Activated naive CD8-positive, alpha-beta T cell treated with anti-CD3 and anti-CD28 coated beads for 36 hours (primary cell): ENCODE measurements at places on chromosomes 13 and 19.

GRCh38 chr13:26262156-26262555 is 8.2 kb downstream of the CDK8 start:
- peaks cover 6% of the 10 kb centered on the region for H3K36me3 ChIP-seq
- no peak overlapping the region for H3K4me3 ChIP-seq
- H3K27ac ChIP-seq = no peak overlapping the region
- no peaks in the 10 kb centered on the region for H3K27me3 ChIP-seq
- peaks cover 45% of the 10 kb centered on the region for H3K4me1 ChIP-seq
- no peak for DNase-seq

DNA sequence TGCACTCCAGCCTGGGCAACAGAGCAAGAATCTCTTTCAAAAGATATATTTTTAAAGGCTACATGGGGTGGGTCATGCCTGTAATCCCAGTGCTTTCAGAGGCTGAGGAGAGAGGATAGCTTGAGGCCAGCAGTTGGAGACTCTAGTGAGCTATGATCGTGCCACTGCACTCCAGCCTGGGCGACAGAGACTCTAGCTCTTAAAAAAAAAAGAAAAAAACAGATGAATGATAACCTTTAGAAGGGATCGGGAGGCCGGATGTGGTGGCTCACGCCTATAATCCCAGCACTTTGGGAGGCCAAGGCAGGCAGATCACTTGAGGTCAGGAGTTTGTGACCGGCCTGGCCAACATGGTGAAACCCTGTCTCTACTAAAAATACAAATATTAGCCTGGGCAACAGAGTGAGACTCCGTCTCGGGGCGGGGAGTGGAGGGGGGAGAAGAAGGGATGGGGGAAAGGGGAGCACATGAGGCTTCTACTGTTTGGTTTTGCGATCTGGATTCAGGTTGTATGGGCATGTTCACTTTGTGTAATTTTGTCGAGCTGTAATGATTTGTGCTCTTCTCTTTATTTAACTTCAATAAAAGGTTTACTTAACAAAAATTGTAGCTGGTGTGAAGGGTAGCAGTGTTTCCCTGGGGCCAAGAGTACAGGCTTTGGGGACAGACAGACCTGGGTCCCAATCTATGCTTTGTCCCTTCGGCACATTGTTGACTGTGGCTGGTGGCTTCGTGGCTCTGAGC is 1.1 kb upstream of the PSMC4 start:
- no peaks in the 10 kb centered on the region for H3K27me3 ChIP-seq
- no peak for DNase-seq
- peak overlapping the region; percentile 98 for H3K4me3 ChIP-seq
- peaks cover 49% of the 10 kb centered on the region for H3K4me1 ChIP-seq

DNA sequence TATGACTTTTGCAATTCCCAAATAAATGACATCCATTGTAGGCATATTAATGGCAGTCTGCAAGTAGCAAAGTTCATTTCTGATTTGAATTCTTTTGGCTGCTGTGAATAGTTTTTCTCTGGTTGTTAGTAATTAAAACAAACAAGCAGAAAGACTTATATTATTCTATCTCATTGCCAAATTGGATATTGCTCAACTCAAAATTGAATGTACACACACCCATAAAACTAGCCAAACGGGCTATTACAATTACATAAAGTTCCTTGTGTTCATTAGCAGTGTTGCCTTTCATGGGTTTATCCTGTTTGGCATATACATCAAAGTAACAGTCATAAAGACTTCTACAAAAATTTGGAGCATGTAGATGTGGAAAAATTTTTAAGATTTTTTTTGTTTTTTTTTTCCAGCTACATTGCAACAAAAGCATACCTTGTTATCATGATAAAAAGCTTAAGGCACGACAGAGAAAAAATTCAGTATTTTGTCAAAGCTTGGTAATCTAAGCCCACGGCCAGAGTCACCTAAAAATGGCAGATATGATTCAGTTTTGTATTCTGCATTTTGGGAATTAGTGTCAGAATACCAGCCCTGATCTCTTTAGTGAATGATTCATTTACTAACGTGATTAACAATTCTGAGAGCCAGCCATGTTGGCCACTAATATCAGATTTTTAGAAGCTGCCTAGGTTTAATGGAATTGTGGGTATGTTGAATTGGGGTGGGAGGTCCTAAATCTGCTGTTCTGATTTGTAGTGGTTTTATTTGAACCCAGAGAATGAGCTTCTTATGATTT is 108.4 kb downstream of the KLF5 start:
- no peaks in the 10 kb centered on the region for H3K27me3 ChIP-seq
- no peak overlapping the region for H3K27ac ChIP-seq
- no peak overlapping the region for H3K4me3 ChIP-seq
- peaks cover 4% of the 10 kb centered on the region for H3K4me1 ChIP-seq
- H3K36me3 ChIP-seq = no peaks in the 10 kb centered on the region

- H3K36me3 ChIP-seq = peaks cover 33% of the 10 kb centered on the region
- H3K4me3 ChIP-seq = no peak overlapping the region
- H3K27me3 ChIP-seq = no peaks in the 10 kb centered on the region
- DNase-seq = peak; percentile 57
- H3K27ac ChIP-seq = no peak overlapping the region
Measured at GRCh38 chr19:12647490-12648071, 19.0 kb downstream of the MAN2B1 start.

DNA sequence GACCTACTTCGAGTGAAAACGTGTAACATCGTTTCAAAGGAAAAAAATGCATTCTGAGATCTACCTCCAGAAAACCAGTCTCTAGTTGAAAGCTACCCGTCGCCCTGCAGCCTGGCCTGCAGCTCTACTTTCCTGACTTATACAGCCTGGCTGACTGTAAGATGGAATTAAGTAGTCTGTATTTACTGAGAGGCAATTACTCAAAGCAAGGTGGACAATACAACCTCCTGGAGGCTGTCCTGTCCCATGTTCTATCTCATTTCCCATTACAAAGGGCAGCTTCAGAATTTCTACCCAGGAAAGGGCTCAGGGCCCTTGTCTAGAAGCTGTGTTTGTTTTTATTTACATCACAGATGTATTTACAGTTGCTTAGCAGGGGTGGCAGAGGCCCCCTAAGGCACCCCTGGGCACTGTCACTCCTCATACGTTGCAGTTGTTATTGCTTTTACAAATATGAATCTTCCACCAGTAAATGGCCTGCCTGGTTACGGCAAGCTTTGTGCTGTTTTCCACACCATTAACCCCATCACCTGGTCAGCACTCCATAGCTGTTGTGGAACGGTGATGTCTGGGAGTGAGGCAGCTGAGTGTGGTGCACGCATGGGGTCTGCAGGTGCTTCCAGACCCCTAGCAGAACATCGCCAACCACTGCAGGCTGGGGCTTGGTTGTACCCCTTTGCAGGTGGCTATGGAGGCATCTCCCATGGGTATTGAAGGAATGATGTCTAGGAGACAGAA is 46.3 kb upstream of the MTIF3 start:
- no peak overlapping the region for H3K27ac ChIP-seq
- no peak for DNase-seq
- H3K27me3 ChIP-seq = no peaks in the 10 kb centered on the region
- H3K4me3 ChIP-seq = no peak overlapping the region
